ENCODE measurements at places on chromosomes 3 and 15.

- DNase-seq = no peak
These were observed 810 bp upstream of the THRB start for GRCh38 chr3:24495326-24495994.

GRCh38 chr3:38985981-38986380 lies 65.8 kb downstream of the SCN11A start:
- DNase-seq = no peak

- no peak for DNase-seq
These were observed 444.8 kb upstream of the GRM7 start for GRCh38 chr3:6416049-6416661.

- no peak for DNase-seq
These were observed 24.2 kb downstream of the HDAC11 start for GRCh38 chr3:13504161-13504831.

DNA sequence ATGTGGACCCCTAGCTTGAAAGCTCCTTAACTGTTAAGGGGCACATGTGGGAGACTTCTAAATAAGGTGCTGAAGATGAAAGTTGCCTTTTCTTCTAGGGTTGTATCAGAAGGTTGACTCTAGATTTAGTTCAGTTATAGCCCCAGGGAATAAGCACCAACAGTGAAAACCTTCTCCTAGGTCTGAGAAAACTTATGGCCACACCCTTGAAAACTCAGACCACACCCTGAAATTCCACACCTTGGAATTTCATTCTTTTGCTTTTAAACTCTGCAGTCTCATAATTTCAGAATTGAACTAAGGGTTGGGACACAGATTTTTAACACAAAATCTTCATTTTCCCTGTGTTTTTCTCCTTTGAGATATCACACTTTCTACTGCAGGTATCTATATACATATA lies 355.8 kb upstream of the IL12A start:
- DNase-seq = no peak

GRCh38 chr15:87207990-87208580 lies 1048.5 kb downstream of the NTRK3 start:
- no peak for DNase-seq

DNA sequence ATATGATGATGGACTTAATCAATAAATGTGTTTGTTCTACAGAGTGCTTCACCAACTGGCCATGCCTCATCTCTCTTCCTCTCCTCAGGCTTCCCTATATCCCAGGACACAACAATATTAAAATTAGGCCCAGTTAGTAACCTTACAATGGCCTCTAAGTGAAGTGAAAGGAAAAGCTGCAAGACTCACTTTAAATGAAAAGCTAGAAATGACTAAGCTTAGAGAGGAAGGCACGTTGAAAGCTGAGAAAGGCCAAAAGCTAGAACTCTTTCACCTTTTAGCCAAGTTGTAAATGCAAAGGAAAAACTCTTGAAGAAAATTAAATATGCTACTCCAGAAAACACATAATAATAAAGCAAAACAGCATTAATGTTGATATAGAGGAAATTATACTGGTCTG lies 1010.3 kb downstream of the NAALADL2 start:
- no peak for DNase-seq

DNA sequence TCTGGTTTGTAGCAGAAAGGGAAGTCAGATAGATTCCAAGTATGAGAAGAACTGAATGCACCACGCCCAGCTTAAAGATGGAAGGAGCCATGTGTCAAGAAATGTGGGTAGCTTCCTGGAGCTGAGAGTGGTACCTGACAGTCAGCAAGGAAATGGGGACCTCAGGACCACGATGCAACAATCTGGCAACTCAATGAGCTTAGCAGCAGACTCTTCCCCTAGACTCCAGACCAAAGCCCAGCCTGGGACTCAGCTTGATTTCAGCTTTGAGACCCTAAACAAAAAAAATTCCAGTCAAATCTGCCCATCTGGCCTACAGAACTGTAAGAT lies 24.4 kb downstream of the MIX23 start:
- no peak for DNase-seq

- DNase-seq = no peak
These were observed 126.2 kb downstream of the MDFIC2 start for GRCh38 chr3:70186221-70186620.

DNA sequence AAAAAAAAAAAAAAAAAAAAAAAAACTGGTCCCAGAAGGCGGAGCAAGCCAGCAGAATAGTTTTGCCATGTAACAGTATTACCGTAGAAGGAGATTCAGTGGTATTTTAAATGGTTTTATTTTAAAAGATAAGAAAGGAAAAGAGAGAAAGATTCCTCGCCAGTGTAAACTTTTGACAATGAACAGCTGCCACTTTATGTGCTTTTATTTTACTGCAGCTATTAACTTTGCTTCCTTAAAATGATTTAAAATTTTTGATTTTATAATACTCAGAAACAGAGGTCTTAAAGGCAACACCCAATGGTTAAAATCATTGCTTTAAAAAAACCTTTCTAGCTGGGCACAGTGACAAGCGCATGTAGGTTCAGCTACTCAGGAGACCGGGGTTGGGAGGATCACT lies 46.8 kb downstream of the TMCO5A start:
- DNase-seq = no peak

DNA sequence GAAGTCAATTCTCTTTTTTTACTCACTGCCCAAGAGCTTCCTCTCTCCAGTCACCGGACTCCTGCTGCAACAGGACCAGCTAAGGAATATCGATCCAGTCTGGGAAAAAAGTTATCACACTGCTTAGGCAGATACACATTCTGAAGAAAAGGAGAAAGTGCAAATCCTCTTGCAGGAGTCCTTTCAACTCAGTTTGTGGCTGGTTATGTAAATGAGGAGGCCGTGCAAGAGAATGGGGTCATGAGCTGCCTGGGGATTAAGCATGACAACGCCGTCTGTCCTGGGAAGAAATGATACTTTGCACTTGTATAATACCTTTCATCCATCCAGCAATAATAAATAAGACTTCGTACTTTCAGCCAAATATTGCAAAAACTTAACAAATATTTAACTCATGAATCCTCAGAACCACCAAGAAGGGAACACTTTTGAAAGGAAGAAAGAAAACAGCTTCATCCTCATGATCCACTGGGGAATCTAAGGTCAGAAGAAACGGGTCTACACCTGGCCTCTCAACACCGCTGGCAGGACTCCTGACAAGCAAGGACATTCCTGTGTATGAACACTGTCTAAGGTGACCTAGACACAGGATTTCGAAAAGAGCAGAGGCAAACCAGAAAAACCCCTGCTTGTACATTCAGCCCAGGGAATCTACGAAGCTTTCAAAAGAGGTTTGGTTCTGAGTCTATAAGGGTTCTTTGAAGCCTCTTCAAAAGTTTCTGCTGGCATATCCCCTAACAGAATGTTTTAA lies 13.1 kb upstream of the WWTR1 start:
- DNase-seq = no peak

- no peak for DNase-seq
These were observed 20.4 kb downstream of the FBN1 start for GRCh38 chr15:48625126-48625525.

DNA sequence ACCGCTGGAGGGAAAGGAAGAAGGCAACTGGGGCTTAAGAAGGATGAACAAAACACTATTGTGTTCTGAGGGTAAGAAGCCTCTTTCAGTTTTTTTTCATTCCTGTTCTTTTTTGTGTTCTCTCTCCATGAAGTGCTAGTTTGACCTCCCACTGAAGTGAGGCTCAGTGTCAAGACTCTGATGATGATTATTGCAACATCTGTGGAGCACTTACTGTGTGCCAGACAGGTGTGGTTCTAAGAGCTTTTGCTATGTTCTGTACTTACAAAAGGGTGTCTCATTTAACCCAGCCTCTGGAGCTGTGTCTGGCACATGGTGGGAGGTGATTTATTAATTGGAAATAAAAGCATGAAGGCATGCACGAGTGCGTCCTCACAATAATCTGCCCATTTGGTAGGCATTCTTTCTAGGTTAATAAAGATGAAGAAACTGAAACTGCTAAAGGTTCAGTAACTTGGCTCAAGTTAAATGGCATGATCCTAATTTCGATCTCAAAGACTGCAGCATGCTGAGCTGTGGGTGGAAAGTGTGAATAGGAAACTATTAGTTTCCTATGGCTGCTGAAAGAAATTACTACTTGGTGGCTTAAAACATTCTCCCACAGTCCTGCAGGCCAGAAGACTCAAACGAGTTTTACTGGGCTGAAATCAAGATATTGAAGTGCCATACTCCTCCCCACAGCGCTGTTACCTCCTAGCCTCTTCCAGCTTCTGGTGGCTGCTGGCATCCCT lies 38.5 kb upstream of the VEPH1 start:
- no peak for DNase-seq

DNA sequence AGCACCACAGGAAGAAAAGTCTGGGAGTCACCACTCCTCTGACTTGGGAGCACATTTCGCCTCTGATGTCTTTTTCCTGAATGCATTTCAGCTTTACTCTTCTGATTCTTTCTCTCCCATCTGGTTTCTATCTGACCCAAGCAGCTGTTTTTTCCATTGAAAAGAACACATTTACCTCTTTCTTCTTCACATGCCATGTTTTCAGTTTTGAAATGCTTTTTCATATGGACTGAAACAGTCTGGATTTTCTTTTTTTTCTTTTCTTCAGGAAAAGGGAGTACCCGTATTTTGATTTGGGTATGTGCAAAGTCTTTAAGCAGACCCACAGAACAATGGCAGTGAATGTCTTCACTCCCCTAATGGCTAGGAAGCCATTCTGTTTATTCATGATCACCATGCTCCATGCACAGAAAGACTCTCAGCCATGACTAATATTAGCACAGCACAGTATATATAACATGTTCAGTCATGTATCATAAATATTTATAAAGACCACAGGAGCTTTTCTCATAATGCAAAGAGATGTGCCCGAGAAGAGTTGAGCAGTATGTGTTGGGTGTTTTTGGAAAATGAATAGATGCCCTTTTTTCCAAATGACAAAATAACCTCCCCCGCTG lies 82.7 kb upstream of the LRIG1 start:
- no peak for DNase-seq

DNA sequence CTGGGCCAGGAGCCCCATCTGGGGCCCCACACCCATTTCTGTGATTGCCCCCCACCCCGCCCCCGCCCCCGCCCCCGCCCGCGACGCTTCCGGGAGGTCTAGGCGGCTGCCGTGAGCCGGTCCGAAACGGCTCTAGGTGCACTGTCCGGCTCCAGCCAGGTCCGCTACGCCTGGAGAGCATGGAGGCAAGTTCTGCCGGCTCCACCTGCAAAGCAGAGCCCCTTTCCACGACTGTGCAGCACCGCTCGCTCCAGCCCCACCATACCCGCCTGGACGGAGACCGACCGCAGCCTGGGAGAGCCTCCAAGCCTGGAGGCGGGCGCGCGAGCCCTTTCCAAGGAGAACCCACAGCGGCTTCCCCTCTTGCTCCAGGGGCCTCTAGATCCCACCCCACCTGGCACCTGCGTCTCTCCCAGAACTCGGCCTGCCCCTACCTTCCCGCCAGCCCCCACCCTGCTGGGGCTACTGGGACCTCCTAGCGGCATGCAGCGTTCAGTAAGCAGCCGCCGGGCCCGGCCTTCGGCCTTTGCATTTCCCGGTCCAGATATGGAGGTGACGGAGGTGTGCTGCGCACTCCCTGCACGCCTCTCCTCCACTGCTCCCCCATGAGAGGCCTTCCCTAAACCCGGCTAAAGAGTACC lies 66.2 kb downstream of the KLF13 start:
- no peak for DNase-seq

- no peak for DNase-seq
These were observed 4.6 kb upstream of the HLTF start for GRCh38 chr3:149090907-149091306.

- no peak for DNase-seq
These were observed 37.6 kb downstream of the SPESP1 start for GRCh38 chr15:68967948-68968347.

DNA sequence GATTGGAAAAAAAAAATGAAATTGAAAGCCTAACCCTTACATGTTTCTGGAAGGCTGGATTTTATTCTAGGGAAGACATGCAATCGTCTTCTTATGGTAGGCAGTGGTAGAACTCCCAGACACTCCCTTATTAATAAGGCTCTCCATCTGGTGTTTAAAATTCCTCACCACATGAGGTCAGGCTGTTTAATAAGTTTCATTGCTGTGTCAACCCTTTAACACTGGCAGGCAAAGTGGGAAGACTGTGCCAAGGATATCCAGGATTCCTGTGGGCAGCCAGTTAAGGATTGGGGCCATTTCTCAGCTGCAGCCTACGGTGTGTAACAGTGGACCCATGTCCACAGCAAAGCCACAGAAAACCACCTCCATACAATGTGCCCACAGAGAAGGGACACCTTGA lies 225.5 kb upstream of the CHRM5 start:
- DNase-seq = peak; percentile 13

GRCh38 chr15:88982304-88982945 lies 69.2 kb upstream of the MFGE8 start:
- DNase-seq = no peak

- no peak for DNase-seq
These were observed 30.1 kb downstream of the SST start for GRCh38 chr3:187639927-187640568.

DNA sequence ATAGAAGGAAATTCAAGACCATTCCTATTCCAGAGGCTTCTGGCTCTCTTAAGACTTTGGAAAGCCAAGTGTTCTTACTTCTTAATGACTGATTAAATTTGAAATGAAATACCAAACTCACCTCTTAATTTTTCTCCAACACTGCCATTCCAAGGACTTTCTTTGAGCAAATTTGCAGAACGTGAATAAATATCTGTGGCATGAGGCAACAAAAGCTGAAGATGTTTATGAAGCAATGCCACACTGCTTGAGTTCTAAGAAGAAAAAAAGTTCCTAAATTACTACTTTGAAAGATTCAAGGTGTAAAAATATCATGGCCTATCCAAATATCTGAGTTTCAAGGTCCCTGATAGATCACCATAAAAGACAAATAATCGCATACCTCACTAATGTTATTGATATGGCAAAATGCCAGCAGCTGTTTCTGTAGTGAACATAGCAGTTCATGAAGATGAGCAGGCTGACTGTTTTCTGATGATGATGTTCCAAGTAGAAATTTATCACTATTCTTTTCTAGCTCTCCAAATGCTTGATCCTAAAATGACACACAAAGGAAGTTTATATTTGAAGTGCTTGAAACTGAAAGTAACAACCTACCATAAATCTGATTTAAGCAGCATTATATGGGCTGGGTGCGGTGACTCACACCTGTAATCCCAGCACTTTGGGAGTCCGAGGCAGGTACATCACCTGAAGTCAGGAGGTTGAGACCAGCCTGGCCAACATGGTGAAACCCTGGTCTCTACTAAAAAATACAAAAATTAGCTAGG lies 104.4 kb downstream of the HERC1 start:
- no peak for DNase-seq

Data from cerebellar nuclear complex (tissue), 1 donor.